GM06990 (cell line): ENCODE measurements at places on chromosomes 7 and 10.

- DNase-seq, result no peak
Measured at GRCh38 chr10:46534828-46535524, 21.5 kb downstream of the GPRIN2 start.

GRCh38 chr7:121479466-121479865 lies 83.4 kb upstream of the FAM3C start:
- DNase-seq, result no peak

DNA sequence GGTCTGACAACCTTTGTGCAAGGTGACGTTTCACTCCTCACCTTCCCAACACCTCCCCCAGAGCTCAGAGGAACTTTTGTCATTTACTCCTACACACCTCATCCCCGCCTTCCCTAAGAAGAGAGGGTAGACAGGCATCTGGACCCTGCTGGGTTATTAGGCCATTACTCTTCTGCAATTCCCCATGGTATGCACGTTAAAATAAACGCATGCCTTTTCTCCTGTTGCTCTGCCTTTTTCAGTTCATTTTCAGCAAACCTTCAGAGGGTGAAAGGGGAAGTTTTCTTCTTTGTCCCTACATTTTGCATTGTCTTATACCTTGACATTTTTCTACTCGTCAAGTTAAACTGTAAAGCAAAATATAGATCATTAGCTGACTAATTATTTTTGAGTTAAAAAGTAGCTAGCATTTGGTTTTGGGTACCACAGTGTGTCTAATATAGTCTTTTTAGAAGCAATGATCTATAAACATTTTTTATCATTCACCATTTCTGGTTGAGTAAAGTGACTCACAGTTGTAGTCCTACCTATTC lies 10.5 kb upstream of the EDRF1 start:
- DNase-seq, result no peak

DNA sequence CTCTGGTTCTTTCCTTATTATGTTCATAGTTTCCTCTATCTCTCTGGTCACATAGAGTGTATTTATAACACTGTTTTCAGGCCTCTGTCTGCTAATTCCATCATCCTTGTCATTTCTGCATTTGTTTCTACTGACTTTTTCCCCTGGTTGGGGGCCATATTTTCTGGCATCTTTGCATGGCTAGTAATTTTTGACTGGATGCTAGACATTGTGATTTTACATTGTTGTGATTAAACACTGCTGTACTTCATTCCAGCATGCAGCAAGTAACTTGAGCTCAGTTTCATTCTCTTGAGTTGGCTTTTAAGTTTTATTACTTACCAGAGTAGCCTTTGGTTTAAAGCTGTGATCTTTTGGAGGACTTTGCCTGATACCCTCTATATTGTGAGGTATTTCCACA lies 6.8 kb upstream of the DOCK1 start:
- no peak for DNase-seq
